PC-9 (cell line): ENCODE measurements at places on chromosomes 1 and 21. TPM values are rescaled to one million over a fixed set of nuclear protein-coding genes. Genes with fewer than 3 reads are reported as not detected.

- DNase-seq, result no peak
Measured at GRCh38 chr1:220784751-220785150, 2.0 kb upstream of the MTARC1 start.

DNA sequence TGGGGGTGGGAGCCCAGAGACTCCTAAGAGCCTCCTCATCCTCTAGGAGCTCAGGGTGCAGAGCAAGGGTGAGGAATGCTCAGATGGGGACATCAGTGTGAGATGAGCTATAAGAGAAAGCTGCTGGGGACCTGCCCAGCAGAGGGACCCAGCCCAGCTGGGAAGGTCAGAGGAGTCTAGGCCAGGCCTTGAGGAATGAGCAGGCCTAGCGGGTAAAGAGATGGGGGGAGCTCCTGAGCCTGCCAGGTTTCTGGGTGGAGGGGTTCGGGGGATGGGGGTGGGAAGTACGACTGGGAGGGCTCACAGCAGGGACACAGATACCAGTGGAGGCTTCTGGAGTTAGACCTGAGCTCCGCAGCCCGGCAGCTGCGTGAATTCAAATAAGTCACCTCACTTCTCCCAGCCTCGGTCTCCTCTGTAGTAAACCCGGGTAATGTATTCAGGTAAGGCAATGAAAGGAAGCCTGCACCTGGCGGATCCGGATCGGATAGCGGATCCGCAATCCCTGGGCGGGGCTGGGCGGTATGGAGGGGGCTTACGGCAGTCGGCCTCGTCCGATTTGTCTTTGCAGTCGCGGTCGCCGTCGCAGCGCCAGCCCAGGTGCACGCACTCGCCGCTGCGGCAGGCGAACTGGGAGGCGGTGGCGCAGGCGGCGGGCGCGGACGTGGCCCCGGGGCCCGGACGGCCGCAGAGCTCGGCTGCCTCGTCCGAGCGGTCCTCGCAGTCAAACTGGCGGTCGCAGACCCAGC lies 38.0 kb upstream of the MAGOH start:
- no peak for DNase-seq

DNA sequence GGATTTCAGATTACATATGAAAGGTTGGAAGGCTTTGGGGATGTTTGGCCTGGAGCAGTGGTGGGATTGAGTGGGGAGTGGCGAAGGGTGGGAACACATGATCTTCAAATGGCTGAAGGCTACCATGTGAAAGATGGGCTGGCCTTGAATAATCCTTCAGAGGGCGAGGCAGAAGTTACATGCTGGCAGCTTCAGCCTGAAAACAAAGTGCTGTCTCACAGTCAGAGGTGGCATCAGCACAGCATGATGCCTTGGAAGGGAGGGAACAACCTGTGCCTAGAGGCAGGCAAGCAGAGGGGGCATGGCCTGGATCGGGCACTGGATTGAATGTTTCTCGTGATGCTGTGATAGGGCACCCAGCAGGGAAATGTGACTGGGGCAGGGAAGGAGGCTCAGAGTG lies 130.8 kb downstream of the BEND5 start:
- DNase-seq, result no peak

DNA sequence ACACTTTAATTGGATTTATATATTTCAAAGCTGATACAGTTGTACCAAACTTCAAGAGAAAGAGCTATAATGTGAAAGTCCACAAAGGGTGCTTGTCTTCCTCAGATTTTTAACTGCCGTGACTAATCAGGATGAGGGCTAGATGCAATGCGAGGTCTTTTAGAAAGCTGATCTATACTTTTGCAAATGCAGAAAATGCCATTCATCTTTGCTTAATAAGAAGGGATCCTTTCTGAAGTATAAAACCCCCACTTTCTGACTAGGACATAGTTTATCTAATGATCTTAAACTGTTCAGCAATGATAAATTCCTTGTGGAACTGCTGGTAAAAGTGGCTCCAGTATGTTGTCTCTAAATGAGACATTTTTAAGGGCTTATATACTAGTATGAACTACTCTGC lies 102.7 kb upstream of the NGF start:
- DNase-seq, result no peak

The SPATA17 gene
- 2.9 and 8.9 TPM in 2 replicates for total RNA-seq

The S100A7 gene
- not detected in 2 replicates for total RNA-seq

The NBPF15 gene
- 29.9 and 42.6 TPM in 2 replicates for total RNA-seq

GRCh38 chr21:44405948-44406872 lies 49.1 kb upstream of the LRRC3 start:
- DNase-seq, result no peak

The NR5A2 gene
- total RNA-seq, result 1.8 and 2.1 TPM in 2 replicates

GRCh38 chr1:228997721-228998144 lies 262.5 kb downstream of the RHOU start:
- no peak for DNase-seq

The MYBPH gene
- not detected in 2 replicates for total RNA-seq

The PDE9A gene
- 8.4 and 9.4 TPM in 2 replicates for total RNA-seq

DNA sequence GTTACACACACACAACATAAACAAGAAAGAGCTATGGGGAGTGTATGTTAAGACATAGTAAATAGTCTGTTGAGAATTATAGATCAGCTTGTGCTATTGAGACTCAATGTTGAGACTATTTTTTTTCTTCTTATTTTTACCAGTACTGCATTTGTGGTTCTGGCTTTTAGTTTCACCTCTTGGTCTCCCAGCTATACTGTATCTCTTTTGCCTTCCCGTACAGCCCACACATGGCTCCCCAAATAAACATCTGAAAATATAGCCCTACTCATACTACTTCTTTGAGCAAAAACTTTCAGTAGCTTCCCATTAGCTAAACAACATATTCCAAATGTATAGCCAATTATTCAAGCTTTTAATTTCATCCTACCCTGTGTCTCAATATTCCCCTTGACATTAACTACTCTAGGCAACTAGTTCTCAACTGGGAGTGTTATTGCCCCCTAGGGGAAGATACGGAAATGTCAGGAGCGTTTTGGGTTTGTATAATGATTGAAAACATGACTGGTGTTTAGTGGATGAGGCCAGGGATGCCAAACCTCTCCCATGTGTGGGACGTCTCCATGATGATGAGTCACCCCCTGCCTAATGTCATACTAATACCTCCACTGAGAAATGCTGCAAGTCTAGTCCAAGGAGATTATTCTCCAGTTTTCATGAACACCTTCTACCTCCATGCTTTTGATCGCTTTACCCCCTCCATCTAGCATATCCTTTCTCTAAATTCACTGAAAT lies 6.8 kb downstream of the RPE65 start:
- peak; percentile 55 for DNase-seq

The CFAP107 gene
- total RNA-seq, result not detected in 2 replicates

The CREG1 gene
- 31.6 and 34.6 TPM in 2 replicates for total RNA-seq

GRCh38 chr21:46399129-46399528 lies 59.6 kb upstream of the DIP2A start:
- no peak for DNase-seq

DNA sequence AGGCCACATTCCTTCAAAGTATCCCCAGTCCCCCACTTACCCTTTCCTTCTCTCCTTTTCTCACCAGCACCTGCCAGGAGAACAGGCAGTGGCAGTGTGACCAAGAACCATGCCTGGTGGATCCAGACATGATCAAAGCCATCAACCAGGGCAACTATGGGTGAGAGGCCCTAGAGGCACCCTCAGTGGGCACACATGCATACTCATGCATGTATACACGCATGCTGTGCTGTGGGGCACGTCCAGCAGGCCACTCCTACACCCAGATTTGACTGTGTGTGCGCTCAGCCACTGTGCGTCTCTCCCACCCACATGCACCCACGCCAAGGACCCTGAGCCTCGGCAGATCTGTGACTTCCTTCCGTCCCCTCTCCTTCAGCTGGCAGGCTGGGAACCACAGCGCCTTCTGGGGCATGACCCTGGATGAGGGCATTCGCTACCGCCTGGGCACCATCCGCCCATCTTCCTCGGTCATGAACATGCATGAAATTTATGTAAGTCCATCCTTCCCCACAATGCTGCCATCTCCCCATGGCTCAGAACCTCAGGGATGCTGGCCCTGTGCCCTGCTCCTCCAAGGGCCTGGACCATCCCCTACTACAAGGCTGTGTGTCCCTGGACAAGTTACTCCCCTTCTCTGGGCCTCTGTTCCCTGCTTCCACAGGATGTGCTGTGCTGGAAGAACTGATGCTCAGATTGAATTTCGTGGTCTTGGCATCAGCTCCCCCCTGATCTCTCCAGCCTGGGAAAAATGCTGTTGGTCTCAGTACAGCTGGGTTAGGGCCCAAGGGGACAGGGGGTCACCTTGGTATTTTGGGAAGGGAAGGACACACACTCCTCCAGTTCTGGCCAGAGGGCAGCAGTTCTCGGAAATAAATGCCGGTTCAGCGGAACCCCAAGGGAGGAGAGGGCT lies 7.0 kb downstream of the TINAGL1 start:
- DNase-seq, result no peak

The KRTAP19-3 gene
- not detected in 2 replicates for total RNA-seq

- DNase-seq, result no peak
Measured at GRCh38 chr1:206023695-206024094, at the start of gene CTSE. Gene CTSE (minus strand): TSS chr1:206023895. CDS start chr1:206023791, 104 bp downstream.

- no peak for DNase-seq
Measured at GRCh38 chr1:31675161-31675560, 28.7 kb downstream of the COL16A1 start.

The KMO gene
- total RNA-seq, result 0.07 TPM in 1 of 2 replicates, not detected in the other
